ENCODE measurements at places on chromosomes 2 and 18. TPM values are rescaled to one million over a fixed set of nuclear protein-coding genes. Genes with fewer than 3 reads are reported as not detected.

GRCh38 chr2:134586326-134586965, 132.4 kb downstream of the TMEM163 start:
- no peaks in the 10 kb centered on the region for H3K27me3 ChIP-seq
- DNase-seq = no peak
- no peak overlapping the region for H3K27ac ChIP-seq
- H3K4me3 ChIP-seq = no peak overlapping the region
- no peaks in the 10 kb centered on the region for H3K4me1 ChIP-seq
- H3K36me3 ChIP-seq = no peaks in the 10 kb centered on the region

DNA sequence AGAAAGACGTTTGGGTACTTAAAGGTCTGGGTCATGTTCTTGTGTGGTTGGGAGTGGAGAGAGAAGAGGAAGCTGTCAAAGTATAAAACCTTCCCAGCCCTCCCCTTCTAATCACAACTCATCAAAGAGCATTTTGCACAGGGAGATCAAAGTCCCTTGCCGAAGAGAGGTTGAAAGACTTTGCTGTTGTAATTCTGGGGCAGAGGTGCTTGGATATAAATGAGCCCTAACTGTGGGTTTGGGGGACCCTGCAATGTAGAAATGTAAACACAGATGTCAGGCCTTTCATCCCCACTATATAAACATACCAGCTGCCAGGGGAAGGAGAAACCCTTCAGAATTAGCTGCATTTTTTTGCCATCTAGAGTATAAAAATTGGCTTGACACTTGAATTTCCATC, 182.1 kb downstream of the ETAA1 start:
- no peaks in the 10 kb centered on the region for H3K27me3 ChIP-seq
- H3K4me3 ChIP-seq = no peak overlapping the region
- no peaks in the 10 kb centered on the region for H3K4me1 ChIP-seq
- H3K36me3 ChIP-seq = no peaks in the 10 kb centered on the region

DNA sequence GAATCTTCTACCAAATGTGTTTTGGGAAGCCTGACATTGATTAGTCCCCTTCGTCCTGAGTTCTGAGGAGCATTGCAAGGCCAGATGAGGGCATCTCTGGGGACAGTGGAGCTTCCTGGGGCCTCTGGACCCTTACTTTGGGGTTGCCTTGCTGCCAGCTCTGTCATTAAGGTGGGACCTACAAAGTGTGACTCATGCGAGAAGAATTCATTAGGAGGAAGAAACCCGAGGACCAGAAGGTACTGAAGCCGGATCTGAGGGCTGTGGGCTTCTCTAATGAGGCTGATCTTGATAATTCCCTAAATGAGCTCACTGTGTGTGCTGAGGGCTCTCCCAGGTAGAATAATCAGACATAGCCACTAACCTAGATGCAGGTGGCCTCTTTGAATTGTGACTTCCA, 695 bp upstream of the SCYGR2 start:
- H3K4me3 ChIP-seq = no peak overlapping the region
- H3K27me3 ChIP-seq = no peaks in the 10 kb centered on the region
- no peak overlapping the region for H3K27ac ChIP-seq
- no peaks in the 10 kb centered on the region for H3K4me1 ChIP-seq
- DNase-seq = no peak

DNA sequence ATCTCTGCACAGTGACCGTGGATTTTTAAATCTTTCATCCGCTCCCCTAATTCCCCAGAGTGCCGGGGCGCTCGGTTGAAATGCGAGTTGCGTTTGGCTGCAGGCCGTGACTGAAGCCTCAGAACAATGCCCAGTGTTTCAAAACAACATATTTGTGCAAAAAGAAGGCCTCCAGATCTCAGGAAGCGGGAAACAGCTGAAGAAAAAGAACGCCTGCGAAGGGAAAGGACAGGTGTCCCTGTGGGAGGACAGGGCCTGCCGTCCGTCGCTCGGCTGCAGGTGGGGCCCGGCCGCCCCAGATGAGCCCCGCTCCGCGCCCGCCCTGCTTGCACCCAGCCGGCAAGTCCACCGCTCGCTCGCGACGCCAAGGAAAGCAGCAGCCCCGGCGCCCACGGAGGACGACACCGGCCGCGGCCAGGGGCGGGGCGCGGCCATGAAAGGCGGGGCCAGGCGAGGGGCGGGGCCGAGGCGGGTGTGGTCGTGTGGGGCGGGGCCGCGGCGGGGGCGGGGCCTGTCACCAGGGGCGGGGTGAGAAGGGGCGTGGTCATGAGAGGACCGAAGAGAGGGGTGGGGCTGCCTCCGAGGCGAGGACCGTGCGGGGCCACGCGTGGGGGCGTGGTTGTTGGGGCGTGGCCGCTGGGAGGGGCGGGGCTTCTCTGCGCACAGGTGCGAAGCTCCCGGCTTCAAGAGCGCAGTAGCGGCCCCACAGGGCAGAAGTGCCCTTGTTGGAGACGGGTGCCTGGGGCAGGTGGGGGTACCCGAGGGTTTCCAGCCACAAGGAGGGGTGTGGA, 17.6 kb upstream of the BOK start:
- H3K36me3 ChIP-seq = no peaks in the 10 kb centered on the region

- H3K4me1 ChIP-seq = no peaks in the 10 kb centered on the region
- H3K4me3 ChIP-seq = no peak overlapping the region
- DNase-seq = no peak
- H3K36me3 ChIP-seq = no peaks in the 10 kb centered on the region
Measured at GRCh38 chr2:2536416-2537056, 205.5 kb upstream of the MYT1L start.

GRCh38 chr2:134917888-134918525, 615 bp upstream of the CCNT2 start:
- H3K4me3 ChIP-seq = peak overlapping the region; percentile 43
- no peaks in the 10 kb centered on the region for H3K27me3 ChIP-seq
- H3K36me3 ChIP-seq = no peaks in the 10 kb centered on the region
- H3K4me1 ChIP-seq = no peaks in the 10 kb centered on the region
- DNase-seq = no peak

DNA sequence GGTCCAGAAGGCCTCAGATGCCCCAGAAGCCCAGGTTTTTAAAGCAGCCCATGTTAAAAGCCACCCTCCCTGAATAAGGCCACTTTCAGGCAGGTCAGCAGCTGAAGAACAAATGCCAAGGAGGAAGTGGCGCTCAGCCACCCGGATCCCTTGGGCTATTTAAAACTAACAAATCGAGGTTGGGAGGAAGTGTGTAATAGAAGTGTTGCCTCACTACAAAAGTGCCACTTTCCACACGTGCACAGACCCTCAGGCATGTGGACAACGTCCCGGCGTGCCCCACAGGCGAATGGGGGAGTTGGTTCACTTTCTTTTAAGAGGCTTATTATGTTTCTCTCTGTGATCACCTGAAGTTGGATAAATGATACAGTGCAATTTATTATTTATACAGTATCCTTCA, 173.8 kb upstream of the SALL3 start:
- H3K4me1 ChIP-seq = no peaks in the 10 kb centered on the region
- no peak overlapping the region for H3K4me3 ChIP-seq
- DNase-seq = no peak
- H3K27me3 ChIP-seq = no peaks in the 10 kb centered on the region
- H3K36me3 ChIP-seq = no peaks in the 10 kb centered on the region
- H3K27ac ChIP-seq = no peak overlapping the region

- peak overlapping the region; percentile 5 for H3K27ac ChIP-seq
- H3K4me3 ChIP-seq = no peak overlapping the region
- H3K27me3 ChIP-seq = no peaks in the 10 kb centered on the region
- no peak for DNase-seq
- H3K36me3 ChIP-seq = no peaks in the 10 kb centered on the region
Measured at GRCh38 chr2:54470266-54470938, 14.3 kb downstream of the SPTBN1 start.

DNA sequence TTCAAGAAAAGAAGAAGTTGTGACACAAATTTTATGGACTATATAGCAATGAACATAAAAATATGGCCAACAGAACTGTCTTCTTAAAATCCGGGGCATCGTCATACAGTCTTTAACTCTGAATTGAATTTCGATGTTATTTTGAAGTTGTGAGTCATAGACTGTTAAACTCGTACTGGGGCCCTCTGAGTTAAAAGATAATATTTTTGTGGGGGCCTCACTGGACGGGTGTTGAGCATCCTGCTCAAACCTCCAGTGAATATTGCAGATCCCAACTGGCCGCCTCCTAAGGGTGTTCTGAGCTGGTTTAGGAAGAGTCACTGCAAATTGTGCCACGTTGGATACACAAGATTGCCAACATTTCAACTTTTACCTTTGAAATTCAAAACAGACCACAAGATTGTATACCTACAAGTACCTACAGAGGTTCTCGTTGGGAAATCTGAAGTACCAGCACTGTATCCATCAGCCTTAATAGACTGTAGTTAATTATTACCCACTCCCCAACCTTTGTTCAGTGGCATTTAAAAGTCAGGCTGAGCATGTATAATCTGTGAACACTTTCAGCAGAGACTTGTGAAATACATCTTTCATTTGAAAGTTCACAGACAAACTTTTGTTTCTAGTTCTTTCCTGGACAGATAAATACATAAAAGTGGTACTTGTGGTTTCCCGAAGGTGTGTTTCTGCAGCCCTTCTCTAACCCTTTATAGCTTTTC, 27.8 kb downstream of the KLHL23 start:
- H3K27me3 ChIP-seq = no peaks in the 10 kb centered on the region
- no peak for DNase-seq
- peak overlapping the region; percentile 65 for H3K27ac ChIP-seq
- no peaks in the 10 kb centered on the region for H3K36me3 ChIP-seq
- H3K4me1 ChIP-seq = no peaks in the 10 kb centered on the region
- no peak overlapping the region for H3K4me3 ChIP-seq

The ITGA6 gene
- 14.9 TPM for total RNA-seq

The LDLRAD4 gene
- 10.6 TPM for total RNA-seq

The DSG3 gene
- not detected for total RNA-seq

The RIT2 gene
- total RNA-seq = not detected

The SLC19A3 gene
- 15.4 TPM for total RNA-seq

The FHOD3 gene
- 0.60 TPM for total RNA-seq

The AGXT gene
- total RNA-seq = 1,366 TPM
